RCC 7860 (cell line): ENCODE measurements at places on chromosomes 4 and X.

GRCh38 chr4:189802884-189803283, 137.8 kb upstream of the FRG1 start:
- DNase-seq = no peak

- no peak for DNase-seq
Measured at GRCh38 chr4:5964030-5964429, 54.2 kb downstream of the C4orf50 start.

- no peak for DNase-seq
Measured at GRCh38 chrX:137428766-137429591, 136.9 kb upstream of the ZIC3 start.

- DNase-seq = no peak
Measured at GRCh38 chr4:128301979-128302378, 14.4 kb upstream of the PGRMC2 start.

DNA sequence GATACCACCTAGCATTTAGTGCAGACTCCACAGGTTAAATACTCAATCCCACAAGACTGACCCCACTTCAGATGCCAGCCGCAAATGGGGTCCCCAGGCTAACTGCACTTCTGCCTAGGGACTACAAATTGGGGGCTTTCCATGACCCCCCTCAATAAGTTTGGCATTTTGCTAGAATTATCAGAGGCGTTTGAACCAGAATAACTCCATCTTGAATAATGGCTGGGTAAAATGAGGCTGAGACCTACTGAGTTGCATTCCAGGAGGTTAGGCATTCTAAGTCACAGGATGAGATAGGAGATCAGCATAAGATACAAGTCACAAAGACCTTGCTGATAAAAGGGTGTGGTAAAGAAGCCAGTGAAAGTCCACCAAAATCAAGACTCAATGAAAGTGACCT, 15.1 kb downstream of the RELL1 start:
- DNase-seq = no peak

- DNase-seq = no peak
Measured at GRCh38 chrX:102765809-102766208, 45.3 kb downstream of the GPRASP3 start.

DNA sequence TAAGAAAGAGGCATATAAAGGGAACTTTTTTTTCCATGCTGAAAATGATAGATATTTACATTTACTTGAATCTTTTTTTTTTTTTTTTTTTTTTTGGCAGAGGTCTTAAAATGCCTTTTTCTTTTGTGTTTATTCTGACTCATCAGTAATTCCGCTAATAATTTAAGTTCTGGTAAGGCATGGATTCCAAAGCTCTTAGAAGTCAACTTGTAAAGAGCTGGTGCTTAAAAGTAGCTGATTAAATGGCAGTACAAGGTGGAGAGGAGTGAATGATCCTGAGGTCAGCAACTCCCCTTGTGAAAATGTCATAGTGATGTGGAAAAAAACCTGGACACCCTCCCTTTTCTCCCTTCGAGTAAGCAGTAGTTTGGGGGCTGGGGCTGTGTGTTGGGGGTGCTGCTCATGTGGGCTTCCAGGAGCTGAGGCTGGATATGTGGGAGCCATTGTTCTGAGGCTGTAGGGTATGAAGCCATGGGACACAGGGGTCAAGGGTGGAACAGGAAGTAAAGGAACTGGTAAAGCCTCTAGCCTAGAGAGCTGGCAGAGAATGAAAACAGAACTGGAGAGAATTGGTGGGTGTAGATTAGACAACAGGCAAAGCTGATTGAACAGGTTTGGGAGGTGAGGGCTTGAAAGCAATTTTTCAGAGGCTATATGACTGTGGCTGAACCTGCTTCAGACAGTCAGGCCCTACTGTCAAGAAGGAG, 41.0 kb upstream of the PITX2 start:
- DNase-seq = peak; percentile 39

- DNase-seq = no peak
Measured at GRCh38 chr4:42498040-42498439, 100.8 kb downstream of the SHISA3 start.

DNA sequence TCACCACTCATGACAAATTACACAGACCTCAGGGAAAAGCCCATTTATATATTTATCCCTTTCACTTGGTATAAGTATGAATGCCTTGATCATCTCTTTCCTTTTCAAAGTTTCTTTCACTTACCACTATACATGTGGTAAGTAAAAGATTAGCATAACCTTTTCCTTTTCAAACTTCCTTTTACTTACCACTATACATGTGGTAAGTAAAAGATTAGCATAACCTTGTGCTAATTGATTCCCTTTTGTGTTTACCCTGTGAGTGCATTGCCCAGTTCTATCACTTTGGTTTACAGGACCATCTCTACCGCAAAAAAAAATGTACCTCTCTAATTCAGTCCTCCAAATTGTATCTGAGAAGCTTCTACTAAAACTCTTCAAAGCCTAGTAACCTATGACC, 32.7 kb upstream of the TCEANC start:
- DNase-seq = no peak

- DNase-seq = no peak
Measured at GRCh38 chrX:114712466-114712865, 128.6 kb downstream of the HTR2C start.

DNA sequence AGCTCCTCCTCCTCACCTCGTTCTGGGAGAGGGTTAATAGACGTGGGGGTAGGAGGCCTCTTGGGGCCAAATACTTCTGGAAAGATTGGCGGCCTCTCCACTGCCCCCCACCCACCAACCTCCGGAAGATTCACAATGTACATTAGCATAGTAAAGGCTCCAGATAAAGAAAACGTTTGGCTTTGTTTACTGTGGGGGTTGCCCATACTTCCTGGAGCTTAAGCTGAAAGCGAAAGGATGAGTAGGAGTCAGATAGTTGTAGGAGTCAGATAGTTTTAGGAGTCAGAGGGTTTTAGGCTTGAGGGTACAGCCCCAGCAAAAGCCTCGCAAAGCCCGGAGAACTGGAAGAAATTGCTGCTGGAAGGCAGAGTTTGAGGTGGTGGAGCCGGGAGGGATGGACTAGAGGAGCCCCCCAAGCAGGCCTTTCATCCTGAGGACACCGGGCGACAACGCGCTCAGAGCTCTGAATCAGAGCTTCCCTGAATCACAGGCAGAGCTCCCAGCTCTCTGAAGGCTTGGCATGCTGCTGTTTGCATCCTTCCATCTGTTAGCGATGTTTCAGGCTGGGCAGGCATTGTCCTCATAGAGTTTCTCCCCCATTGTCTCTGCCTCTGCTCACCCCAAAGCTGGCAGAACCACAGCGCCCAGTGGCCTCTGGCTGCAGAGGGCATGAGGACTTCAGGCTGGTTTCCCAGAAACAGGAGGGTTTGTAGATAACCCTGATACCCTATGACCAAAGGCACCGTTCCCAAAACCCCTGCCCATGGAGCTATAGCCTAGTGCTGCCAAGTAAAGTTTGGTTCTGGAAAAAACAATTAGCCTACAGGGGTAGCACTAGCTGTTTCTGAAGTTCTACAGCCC, 280.7 kb downstream of the BCOR start:
- DNase-seq = no peak

- DNase-seq = no peak
Measured at GRCh38 chr4:70713453-70714078, 8.2 kb upstream of the RUFY3 start.

GRCh38 chr4:44861756-44862155, 135.4 kb upstream of the GNPDA2 start:
- DNase-seq = no peak

DNA sequence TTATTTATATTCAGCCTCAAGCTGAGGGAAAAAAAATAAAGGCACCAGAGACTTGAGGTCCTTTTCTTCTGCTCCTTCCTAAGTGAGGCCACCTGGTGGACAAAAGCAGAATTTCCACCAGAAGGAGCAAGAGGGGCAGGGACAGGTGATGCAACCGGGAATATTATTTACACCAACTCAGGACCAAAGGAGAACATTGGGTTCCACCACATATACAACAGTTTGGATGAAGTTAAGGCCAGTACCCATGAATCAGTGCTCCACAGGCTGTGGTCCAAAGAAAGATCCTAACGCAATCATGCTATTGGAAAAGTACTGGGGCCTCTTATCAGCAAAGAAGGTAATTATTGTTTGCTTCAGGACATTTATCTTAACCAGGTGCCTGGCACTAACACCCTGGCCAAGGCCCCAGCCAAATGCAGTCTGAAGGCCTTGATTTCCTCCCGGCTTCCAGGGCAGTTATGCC, 57.4 kb downstream of the TSC22D3 start:
- DNase-seq = peak; percentile 36

- no peak for DNase-seq
Measured at GRCh38 chr4:168097161-168097560, 4.8 kb downstream of the ANXA10 start.

DNA sequence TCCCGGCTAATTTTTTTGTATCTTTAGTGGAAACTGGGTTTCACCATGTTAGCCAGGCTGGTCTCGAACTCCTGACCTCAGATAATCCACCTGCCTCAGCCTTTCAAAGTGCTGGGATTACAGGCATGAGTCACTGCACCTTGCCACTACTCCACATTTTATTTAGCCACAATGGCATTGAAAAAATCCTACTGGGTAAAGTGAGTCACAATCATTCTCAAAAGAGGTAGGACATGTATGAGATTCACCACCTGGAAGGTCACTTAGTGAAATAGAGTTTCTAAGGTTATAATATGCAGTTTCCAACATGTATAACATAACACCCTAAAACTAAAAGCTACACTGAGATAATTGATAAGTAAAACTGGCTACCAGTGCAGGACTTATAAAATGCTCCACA, 159.2 kb downstream of the BTC start:
- DNase-seq = no peak

GRCh38 chrX:866441-866990, 235.9 kb downstream of the SHOX start:
- no peak for DNase-seq

DNA sequence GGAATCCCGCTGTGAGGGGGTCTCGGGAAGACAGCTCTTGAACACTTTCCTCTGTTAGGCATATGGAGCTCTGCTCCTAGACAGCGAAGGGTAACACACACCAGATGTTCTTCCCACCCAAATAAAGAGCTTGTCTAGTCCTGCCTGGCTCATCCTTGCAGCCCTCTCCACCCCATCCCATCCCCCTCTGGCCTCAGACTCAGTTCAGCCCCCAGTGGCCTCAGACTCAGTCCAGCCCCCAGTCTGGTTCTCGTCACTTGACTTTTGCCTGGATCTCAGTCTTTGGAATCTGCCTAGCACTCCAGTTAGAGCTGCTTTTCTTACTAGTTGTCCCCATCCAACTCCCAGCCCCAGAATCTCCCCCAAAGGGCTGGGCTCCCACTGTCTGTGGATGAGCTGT, 14.9 kb downstream of the RAB33A start:
- no peak for DNase-seq

DNA sequence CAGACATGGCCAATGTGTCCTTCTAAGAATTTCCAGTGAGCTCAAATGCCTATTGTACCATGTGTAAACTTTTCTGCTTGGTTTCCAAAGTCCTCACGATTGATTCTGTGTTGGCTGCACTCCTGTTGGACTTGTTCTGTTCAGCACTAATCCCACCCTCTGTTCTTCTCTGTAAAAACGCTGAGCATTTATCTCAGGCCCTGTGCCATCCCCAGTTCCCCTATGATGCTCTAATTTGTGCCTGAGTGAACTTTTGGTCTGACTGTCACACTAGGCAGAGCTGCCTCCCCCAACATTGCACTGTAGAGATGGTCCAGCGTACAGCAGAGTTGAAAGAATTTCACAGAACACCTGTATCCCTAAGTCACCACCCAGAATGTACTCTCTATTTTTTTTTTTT, 76.1 kb upstream of the STS start:
- no peak for DNase-seq

DNA sequence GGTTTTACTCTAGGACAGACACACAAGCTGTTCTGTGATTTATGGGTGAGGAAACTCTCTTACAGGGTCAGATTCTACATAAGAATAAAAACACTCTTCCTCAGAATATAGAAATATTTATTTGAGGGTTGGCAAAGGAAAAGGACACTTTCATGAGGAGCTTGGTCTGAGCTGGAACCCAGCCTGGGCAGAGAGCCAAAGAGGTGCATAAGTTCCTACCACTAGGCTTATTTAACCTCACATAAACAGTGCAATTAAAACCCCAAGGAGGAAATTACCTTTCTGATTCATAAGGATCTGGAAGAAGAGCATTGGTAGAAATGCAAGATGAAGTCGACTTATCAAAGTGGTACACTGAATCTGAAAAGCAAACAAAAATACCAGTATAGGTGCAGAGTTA, 32.9 kb downstream of the SETD7 start:
- no peak for DNase-seq

DNA sequence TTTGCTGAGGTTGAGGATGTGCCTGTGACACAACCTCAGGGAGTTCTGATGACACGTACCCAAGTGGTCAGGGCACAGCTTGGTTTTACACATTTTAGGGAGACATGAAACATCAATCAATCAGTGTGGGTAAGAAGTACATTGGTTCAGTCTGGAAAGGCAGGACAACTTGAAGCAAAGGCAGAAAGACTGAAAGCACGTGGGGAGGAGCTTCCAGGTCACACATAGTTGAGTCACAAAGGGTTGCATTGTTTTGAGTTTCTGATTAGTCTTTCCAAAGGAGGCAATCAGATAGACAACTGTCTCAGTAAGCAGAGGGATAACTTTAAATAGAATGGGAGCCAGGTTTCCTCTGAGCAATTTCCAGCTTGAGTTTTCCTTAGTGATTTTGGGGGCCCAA, 1910.0 kb upstream of the AGA start:
- DNase-seq = no peak

DNA sequence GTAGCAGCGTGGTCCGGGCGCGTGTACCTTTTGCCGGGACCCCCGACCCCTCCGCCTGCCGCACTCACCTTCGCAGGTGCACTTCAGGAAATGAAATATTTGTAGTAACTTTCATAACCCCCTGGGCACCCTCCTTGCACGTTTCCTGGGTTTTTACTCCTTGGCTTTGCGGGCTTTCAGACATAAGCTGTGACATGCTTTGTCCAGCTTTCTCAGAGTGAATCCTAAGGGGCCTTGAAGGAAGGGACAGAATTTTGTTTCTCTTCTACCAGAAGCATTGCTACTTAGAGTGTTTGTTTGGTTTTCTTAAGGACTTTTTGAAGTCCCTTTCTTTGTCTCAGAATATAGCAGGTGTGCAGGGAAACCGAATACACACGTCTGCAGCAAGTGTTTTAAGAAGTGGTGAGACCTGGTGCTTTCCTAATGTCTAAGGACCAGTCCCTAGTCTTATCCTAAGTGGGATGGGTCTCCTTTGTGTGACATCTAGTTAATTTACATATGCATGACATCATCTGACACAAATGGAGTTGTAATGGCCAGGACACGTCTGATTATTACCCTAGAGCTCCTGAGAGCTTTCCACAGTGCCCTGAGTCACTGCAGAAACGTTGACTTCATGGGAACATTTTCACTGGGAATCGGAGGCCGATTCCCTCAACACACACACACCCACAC, 1.3 kb downstream of the FAM149A start:
- DNase-seq = peak; percentile 66

- no peak for DNase-seq
Measured at GRCh38 chr4:71235311-71236201, 103.3 kb upstream of the SLC4A4 start.

GRCh38 chrX:42778096-42778495, at the start of gene PPP1R2C:
Gene PPP1R2C, minus strand, starts transcription at chrX:42778163. Its CDS starts 84 bp downstream, at chrX:42778079.
- no peak for DNase-seq

- no peak for DNase-seq
Measured at GRCh38 chr4:176631611-176632010, 161.1 kb downstream of the VEGFC start.
